ENCODE measurements at places on chromosomes 12 and 14.
A peak's percentile ranks its signal among the peaks of the same experiment; 100 is the strongest.

- DNase-seq, result no peak
Observed at GRCh38 chr12:91980389-91980821, 165.2 kb downstream of the BTG1 start.

DNA sequence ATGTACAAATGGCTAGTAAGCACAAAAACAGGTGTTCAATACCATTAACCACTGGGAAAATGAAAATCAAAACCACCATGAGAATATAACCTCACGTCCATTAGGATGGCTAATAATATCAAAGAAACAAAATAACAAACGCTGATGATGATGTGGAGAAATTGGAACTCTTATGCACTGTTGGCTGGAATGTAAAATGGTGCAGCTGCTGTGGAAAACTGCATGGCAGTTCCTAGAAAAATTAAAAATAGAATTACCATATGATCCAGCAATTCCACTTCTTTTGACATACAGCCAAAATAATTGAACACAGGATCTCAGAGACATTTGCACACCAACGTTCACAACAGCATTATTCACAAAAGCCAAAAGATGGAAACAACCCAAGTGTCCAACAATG lies 51.5 kb downstream of the TMPRSS12 start:
- no peak for DNase-seq

GRCh38 chr12:48336564-48336963 lies 14.2 kb downstream of the ZNF641 start:
- no peak for DNase-seq

DNA sequence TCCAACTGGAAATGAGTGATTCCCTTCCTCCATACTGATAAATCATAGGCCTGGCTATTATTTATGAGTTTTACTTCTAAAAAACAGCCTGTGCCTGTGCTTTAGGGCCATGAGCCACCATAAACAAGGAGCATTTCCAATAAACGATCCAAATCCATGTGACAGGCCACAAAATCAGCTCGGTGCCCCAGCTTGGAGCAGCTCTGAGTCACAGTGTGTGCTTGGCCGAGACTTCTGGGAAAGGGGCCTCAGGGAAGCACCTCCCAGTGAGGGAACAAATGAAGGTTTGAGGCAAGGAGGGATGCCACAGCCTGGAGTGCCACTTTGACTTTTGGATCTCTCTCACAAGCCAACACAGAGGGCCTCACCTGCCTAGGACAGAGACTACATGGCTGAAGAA lies 190.4 kb downstream of the NTF3 start:
- DNase-seq, result no peak

DNA sequence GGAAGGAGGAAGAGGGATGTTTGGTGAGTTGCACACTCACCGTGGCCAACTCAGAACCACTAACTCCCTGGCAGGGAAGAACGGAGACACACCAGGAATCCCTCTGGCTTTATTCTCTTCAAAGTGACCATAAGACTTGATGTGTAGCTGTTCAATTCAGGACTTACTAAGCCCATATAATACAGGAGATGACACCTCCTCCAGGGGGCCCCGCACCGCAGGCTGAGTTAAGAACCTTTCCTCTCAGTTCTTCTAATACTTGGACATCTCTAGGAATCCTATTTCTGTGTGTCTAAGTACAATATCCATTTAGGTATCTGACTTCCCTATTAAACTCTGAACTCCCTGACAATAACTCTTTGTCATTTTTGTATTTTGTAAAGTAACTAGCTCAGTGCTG lies 49.5 kb downstream of the DCAF4 start:
- DNase-seq, result no peak

- DNase-seq, result no peak
Observed at GRCh38 chr14:82431031-82431430, 897.4 kb upstream of the SEL1L start.

DNA sequence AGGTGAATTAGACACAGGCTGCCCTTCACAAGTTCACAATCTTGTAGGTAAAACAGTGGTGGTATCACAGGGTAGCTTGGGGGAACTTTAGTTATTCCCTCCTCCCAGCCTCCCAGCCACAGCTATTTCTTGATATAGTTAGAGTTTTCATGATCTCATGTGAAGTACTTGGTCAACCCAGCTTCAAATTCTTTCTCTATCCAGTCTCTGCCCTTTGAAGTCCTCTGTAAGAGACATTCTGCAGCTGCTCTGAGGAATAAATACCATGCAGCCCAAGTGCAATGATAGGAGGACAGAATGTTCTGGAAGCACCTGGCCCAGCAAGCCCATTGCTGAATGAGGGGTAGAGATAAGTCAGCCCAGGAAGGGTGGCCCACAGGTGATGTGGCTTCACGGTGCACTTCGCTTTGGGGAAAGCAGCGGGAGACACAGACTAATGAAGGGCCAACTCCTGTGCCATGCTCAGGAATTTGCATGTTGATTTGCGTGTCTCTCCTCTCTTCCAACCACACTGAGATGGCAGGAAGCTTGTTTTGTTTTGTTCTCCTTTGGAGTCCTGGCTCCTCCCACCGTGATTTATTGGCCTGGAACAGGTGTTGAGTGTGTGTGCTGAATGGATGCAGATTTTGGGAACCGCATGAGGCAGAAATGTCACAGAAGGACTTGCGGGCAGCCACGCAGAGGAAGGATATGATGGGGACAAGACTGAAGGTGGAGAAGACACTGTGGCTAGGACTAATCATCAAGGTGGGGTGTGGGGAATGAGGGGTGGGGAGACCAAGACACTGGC lies 8.0 kb upstream of the TXNRD1 start:
- DNase-seq, result no peak

DNA sequence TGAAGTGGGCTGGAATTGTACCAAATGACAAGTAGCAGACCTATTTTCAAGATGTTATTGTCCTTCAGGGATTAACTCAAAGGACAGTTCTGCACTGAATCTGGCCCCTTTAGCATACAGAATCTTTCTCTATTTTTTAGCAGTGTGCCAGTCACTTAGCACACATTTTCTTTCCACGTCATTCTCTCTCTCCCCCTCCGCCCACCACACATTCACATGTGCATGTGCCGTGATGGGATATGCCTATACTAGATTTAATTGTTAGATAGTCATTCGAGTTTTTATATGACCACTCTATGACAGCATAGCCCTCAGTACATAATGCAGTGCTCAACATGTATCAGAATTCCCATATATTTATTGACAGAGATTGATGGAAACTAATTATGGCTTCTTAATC lies 129.1 kb downstream of the KCNC2 start:
- DNase-seq, result no peak

- no peak for DNase-seq
Observed at GRCh38 chr12:10783252-10783651, 19.2 kb downstream of the TAS2R7 start.

GRCh38 chr14:66459603-66460002 lies 26.6 kb upstream of the CCDC196 start:
- DNase-seq, result no peak

GRCh38 chr14:88106377-88106776 lies 101.4 kb downstream of the GPR65 start:
- no peak for DNase-seq

GRCh38 chr12:60012659-60013058 lies 416.8 kb downstream of the SLC16A7 start:
- no peak for DNase-seq

GRCh38 chr12:95837240-95838038 lies 21.3 kb upstream of the SNRPF start:
- DNase-seq, result no peak

DNA sequence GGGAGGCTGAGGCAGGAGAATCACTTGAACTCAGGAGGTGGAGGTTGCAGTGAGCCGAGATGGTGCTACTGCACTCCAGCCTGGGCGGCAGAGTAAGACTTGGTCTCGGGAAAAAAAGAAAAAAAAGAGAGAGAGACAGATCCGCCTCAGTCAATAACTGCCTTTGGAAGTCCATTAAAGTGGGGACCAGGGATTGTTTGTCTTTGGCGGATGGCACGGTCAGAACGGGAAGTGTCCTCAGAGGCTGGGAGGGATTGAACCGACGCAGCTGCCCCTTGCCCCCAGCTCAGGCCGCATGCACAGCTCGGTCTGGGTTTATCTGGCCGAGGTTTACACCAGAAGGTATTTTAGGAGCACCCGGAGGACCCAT lies 54.4 kb downstream of the TESC start:
- no peak for DNase-seq

DNA sequence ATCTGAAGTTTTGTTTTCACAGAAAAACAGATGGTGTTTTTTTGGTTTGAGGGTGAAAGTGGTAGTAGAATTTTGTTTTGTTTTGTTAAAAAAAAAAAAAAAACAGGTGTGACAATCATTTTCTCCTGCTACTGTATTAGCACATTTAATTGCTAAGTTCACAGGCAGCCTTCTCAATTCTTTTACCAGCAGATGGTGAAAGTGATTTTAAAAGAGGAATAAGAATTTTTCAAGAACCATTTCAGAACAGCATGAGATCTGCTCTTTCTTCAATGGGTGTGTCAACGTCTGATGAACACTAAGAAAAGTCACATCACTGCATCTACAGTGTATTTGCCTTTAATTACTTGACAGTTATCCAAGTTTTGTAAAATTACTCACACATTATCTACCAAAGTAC lies 303.7 kb upstream of the USP15 start:
- DNase-seq, result no peak

DNA sequence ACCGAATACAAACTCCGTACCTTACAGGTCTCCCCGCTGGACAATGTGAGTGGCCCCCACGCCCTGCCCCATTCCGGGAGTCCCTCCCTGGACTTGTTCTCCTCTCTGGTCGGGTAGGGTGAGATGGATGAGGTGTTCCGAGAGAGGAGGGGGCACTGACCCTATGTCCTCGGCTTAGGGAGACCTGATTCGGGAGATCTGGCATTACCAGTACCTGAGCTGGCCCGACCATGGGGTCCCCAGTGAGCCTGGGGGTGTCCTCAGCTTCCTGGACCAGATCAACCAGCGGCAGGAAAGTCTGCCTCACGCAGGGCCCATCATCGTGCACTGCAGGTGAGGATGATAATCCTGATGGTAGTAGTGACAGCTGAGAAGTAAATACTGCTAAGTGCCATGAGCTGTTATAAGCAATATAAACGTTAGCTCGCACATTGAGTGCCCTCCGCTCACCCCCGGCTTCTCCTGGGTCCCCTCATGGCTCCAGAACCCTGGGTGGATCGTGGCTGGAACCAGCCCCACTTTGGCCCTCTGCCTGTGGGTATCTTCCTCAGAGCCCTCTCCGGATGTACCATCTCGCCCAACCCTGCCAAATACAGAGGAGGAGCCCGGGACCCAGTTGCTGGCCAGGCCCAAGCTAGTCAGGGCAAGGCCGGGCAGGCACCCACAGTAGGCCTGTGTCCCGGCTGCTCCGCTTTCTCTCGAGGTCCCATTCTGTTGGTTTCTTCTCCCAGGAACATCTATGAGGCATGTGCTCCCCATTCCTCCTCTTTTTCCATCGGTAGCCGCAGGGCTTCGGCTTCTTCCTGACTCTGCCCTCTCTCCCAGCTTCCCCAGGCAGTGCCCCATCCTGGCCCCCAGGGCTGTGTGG lies 6.8 kb downstream of the PTPN6 start:
- no peak for DNase-seq

DNA sequence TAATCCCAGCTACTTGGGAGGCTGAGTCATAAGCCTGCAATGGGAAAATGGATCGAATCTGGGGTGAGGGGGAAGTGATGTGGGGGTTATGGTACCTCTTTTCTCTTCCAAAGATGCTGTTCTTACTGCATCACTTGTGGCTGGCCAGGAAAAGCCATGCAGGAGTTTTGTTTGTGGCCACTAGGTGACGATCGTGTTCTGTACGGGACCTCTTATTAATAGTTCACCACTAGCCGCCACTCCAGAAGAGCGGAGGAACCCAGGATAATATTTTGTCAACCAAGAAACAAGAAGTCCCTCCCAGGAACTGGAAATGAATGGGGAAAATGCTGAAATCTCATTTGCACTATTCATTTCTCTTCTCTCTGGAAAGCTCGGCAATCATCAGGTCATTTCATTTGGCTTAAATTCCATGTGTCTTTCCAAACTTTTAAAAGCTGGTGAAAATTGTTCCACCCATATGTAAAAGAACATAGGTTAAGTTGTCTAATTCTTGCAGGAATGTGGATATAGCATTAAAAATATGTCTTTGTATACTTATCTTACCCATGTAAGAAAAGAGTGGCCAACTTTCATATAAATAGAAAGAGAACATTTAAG lies 8.9 kb downstream of the GPR65 start:
- DNase-seq, result peak; percentile 72

GRCh38 chr14:72863216-72864006 lies 30.5 kb downstream of the DPF3 start:
- DNase-seq, result no peak

- DNase-seq, result no peak
Observed at GRCh38 chr12:6615802-6616201, 8.6 kb upstream of the CHD4 start.

GRCh38 chr12:47783024-47783755 lies 10.2 kb downstream of the SLC48A1 start:
- DNase-seq, result no peak

DNA sequence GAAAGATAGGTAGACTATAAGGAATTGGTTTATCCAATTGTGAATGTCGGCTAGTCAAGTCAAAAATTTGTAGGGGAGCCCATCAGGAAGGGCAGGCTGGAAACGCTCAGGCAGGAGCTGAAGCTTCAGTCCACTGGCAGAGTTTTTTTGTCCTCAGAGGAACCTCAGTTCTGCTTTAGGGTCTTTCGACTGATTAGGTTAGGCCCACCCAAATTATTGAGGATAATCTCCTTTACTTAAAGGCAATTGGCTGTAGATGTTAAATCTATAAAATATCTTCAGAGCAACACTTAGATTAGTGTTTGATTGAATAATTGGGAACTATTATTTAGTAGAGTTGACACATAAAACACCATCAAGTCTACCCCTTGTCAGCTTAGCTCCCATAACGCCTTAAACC lies 105.5 kb upstream of the ARHGAP5 start:
- DNase-seq, result no peak

DNA sequence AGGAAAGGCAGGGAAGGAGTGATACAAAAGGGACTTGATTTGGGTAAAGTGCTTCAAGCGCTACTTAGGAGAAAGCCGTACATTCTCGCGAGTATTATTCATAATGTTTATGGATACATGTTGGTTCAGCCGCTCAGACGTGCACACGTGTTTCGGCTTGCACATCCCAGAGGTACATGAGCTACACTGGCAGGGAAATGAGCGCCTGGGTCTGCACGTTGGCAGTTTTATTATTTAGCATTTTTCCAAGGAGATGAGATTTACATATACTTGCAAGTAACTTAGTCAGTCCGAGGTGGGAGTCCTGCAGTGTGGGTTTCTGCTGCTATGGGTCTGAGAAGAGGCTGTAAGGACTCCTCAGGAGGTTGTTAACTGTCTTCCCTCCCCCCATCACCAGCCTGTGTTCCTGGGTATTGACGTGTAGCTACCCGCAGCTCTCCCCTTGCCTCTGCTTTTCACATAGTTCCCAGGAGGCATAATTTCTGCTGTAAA lies 1.5 kb downstream of the PRKCH start:
- DNase-seq, result peak; percentile 6

GRCh38 chr12:633731-634130 lies 29.5 kb downstream of the NINJ2 start:
- no peak for DNase-seq

- no peak for DNase-seq
Observed at GRCh38 chr14:89899917-89900663, 54.4 kb downstream of the EFCAB11 start.

- DNase-seq, result no peak
Observed at GRCh38 chr12:129337413-129337812, 484.1 kb downstream of the GLT1D1 start.

Measured in Calu3 (cell line).